Aorta (tissue), 5 donors: ENCODE measurements at places on chromosomes 2 and 18. TPM values are rescaled to one million over a fixed set of nuclear protein-coding genes. Genes with fewer than 3 reads are reported as not detected.

DNA sequence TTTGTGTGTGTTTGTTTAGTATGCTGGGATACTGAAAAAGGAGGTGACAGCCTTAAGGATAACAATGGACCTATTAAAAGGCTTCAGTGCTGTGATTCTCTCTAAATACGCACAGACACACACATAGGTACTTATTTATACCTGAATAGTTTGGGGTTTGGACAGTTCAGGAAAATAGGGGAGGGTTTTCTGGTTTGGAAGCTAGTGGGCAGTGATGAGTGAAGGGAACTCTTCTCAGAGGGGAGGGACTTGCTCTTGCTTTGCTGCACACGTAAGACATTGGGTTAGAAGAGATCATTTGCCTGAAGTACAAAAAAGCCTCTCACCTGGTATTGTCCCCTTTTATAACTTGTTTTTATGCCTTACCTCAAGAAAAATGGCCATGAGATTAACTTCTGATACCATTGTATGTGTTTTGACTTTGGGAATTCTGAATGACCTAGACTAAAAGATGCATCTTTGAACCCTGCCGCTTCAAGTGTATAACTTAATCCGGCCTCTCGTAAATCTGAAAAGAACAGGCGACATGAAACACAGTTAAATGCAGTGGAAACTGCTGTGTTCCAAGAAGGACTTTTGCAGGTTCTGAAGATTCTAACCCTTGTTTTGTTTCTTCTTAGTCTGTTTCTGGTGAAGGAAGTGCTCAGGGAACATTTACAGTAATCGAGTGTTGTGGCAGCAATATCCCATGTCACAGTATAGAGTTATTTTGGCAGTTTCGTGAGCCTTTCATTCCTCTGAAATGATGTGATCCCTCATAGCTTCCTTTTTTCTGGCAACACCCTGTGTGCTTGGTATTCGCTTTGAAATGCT is 2.5 kb downstream of the CRIM1 start:
- H3K36me3 ChIP-seq: no peaks in the 10 kb centered on the region
- peak overlapping the region; percentile 92 for H3K4me3 ChIP-seq
- DNase-seq: no peak
- H3K4me1 ChIP-seq: peaks cover 10% of the 10 kb centered on the region
- H3K27me3 ChIP-seq: no peaks in the 10 kb centered on the region

- H3K27me3 ChIP-seq: no peaks in the 10 kb centered on the region
- no peak for DNase-seq
- no peaks in the 10 kb centered on the region for H3K4me1 ChIP-seq
- H3K4me3 ChIP-seq: no peak overlapping the region
- H3K36me3 ChIP-seq: no peaks in the 10 kb centered on the region
Measured at GRCh38 chr2:151056870-151057269, 204.8 kb downstream of the RBM43 start.

- no peaks in the 10 kb centered on the region for H3K4me1 ChIP-seq
- H3K4me3 ChIP-seq: no peak overlapping the region
- H3K27me3 ChIP-seq: no peaks in the 10 kb centered on the region
- no peak for DNase-seq
- no peaks in the 10 kb centered on the region for H3K36me3 ChIP-seq
Measured at GRCh38 chr2:2061091-2061696, 269.9 kb downstream of the MYT1L start.

DNA sequence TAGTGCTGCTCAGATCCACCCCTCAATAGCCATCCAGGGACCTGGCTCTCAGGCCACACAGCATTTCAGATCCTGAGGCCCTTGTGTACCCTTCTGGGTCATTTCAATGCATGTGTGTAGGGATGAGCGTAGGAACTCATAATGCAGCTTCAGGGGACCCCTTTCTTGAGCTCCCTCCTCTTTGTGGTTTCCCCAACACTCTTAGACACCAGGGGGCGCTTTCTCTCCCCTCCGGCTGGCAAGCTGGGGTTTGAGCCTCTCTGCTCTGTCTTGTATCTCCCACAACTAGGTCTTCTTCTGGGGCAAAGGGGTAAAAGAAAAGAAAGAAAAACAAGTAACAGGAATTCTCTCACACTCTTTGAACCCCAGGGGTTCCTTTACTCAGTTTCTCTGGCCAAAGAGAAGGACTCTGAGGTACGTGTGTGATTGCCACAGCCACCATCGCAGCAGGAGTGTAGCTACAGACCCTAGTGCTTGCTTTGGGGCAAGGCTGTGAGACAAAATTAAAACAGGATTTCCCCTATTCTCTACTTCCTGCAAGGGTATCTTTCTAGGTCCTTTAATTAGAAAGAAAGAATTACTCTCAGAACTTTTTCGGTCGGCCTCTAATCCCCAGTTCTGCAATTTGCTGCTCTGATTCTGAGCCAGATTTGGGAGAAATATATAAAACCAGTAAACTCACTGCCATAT is 38.0 kb downstream of the CABYR start:
- H3K36me3 ChIP-seq: peaks cover 3% of the 10 kb centered on the region
- H3K4me3 ChIP-seq: no peak overlapping the region
- DNase-seq: peak; percentile 81
- H3K27me3 ChIP-seq: no peaks in the 10 kb centered on the region
- no peak overlapping the region for H3K27ac ChIP-seq

- H3K27ac ChIP-seq: no peak overlapping the region
- H3K4me1 ChIP-seq: no peaks in the 10 kb centered on the region
- no peak overlapping the region for H3K4me3 ChIP-seq
- H3K36me3 ChIP-seq: no peaks in the 10 kb centered on the region
- no peaks in the 10 kb centered on the region for H3K27me3 ChIP-seq
Measured at GRCh38 chr2:231038483-231039293, 1.4 kb downstream of the C2orf72 start.

DNA sequence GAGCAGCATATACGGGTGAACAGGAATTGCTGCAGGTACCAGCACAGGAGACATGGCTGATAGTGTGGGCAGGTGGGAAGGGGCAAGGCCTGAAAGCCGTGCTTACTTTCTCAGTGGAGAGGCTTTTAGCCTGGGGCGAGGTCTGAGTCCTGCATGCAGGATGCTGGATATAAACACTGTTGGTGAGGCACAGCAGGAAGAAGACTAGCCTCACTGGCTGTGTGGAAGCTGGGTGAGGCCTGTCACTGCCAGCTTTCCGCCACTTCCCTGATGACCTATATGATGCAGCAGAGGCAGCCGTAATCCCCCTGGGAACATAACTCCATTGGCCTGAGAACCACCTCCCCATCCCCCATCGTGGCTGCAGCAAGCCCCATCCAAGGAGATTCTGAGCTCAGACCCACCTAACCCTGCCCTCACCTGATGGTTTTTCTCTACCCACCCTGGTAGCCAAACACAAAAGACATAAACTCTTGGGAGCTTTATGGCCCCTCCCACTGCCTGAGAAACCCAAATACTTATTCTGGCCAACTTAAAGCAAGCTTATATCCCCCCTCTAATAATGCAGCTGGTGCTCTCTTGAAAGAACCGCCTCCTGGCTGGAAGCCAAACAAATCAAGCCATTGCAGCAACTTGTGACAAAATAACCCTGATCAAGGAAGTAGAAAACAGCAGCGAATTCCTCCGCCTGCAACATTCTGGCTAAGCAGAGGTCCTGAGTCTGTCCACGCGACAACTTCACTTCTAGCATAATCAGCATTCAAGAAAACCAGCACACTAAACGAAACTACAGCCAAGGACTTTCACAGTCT is 54.6 kb upstream of the DSC1 start:
- no peaks in the 10 kb centered on the region for H3K4me1 ChIP-seq
- H3K27me3 ChIP-seq: no peaks in the 10 kb centered on the region
- H3K36me3 ChIP-seq: no peaks in the 10 kb centered on the region
- H3K4me3 ChIP-seq: no peak overlapping the region
- no peak overlapping the region for H3K27ac ChIP-seq

DNA sequence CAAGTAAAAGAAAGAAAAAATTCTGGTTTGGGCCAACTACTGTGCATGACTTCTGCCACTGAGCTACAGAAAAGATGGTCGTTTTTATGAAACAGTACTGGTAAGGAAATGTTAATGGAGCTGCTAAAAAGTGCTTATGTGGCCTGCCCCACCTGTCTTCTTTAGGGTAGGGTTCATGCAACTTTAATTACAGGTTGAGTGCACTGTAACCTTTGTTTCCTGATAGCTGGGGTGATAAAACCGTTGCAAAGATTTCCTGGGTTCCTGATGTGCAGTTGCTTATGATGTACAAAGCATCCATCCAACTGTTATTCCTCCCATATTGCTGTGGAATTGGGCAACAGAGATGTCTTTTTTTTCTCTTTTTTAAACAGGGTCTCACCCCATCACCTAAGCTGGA is 34.3 kb upstream of the PUM2 start:
- H3K4me1 ChIP-seq: no peaks in the 10 kb centered on the region
- H3K27me3 ChIP-seq: no peaks in the 10 kb centered on the region
- H3K27ac ChIP-seq: no peak overlapping the region
- no peak for DNase-seq

DNA sequence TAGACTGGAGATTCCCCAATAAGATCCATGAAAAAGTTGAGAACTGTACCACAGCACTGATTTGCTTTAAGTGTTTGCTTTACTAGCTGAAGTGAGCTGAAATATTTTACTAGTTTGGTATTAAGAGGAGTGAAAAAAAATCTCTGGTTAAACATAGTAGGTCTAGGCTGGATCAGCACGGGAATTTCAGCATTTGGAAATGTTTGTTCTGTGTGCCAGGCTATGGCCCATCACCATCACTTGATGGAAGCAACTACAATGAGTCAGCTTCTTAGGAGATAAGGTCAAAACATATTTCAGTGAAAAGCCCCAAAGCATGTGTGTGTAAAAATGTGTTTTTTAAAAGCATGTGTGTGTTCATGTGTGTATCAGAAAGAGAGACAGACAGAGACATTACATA is 131.4 kb upstream of the DNMT3A start:
- H3K4me1 ChIP-seq: peaks cover 3% of the 10 kb centered on the region
- DNase-seq: no peak
- H3K36me3 ChIP-seq: no peaks in the 10 kb centered on the region
- H3K4me3 ChIP-seq: no peak overlapping the region

- H3K4me1 ChIP-seq: no peaks in the 10 kb centered on the region
- H3K27ac ChIP-seq: no peak overlapping the region
- peaks cover 7% of the 10 kb centered on the region for H3K36me3 ChIP-seq
- H3K27me3 ChIP-seq: no peaks in the 10 kb centered on the region
- no peak overlapping the region for H3K4me3 ChIP-seq
Measured at GRCh38 chr2:69505710-69506109, 68.5 kb upstream of the NFU1 start.

GRCh38 chr18:40006634-40007033 is 1948.4 kb upstream of the PIK3C3 start:
- DNase-seq: no peak
- no peaks in the 10 kb centered on the region for H3K4me1 ChIP-seq
- H3K4me3 ChIP-seq: no peak overlapping the region

- no peaks in the 10 kb centered on the region for H3K36me3 ChIP-seq
- no peak overlapping the region for H3K4me3 ChIP-seq
Measured at GRCh38 chr2:18630541-18630940, 41.2 kb upstream of the NT5C1B start.

DNA sequence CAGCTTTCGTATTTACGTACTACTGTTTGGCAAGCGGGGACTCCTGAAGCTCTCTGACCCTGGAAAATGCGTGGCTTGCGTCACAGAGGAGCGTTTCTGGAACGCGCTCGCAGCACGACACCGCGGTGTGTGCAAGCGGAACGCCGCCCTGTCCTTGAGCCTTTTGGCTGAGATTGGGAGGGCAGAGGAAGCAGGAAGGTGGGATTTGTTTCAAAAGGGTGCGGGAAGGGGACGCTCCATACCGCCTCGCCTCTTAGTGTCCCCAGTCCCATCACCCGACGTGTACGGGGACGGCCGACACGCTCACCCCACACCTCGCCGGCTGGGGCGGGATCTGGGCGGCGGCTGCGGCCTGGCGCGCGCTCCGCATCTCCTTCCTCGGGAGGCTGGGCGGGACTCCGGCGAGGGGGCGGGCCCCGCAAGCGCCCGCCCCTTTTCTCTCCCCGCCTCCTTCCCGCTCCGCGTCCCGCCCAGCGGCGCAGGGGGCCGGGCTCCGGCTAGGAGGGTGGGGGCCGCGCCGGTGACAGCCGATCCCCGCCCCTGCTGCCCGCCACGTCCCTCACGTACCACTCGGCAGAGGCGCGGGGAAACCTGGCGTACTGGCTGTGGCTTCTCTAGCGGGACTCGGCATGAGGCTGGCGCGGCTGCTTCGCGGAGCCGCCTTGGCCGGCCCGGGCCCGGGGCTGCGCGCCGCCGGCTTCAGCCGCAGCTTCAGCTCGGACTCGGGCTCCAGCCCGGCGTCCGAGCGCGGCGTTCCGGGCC is at the start of gene PDK1:
Gene PDK1 (plus strand): TSS at position 569 of the 762 bp plus-strand sequence. CDS start 61 bp downstream, at position 630.
- peak; percentile 95 for DNase-seq
- no peaks in the 10 kb centered on the region for H3K36me3 ChIP-seq
- no peaks in the 10 kb centered on the region for H3K4me1 ChIP-seq
- H3K27ac ChIP-seq: peak within 1 kb of the TSS; percentile 86
- H3K27me3 ChIP-seq: no peaks in the 10 kb centered on the region

GRCh38 chr2:70767699-70768589 is at the start of gene ADD2:
Gene ADD2, minus strand, starts transcription at chr2:70768200. Its CDS starts 61,792 bp downstream, at chr2:70706408.
- H3K27ac ChIP-seq: no peak within 1 kb of the TSS
- peak; percentile 74 for DNase-seq
- H3K36me3 ChIP-seq: no peaks in the 10 kb centered on the region
- no peaks in the 10 kb centered on the region for H3K27me3 ChIP-seq

- no peak overlapping the region for H3K4me3 ChIP-seq
- no peaks in the 10 kb centered on the region for H3K27me3 ChIP-seq
- H3K36me3 ChIP-seq: no peaks in the 10 kb centered on the region
- DNase-seq: peak; percentile 56
Measured at GRCh38 chr18:79518683-79519128, 123.0 kb downstream of the NFATC1 start.

- H3K4me3 ChIP-seq: no peak overlapping the region
- H3K4me1 ChIP-seq: no peaks in the 10 kb centered on the region
- no peaks in the 10 kb centered on the region for H3K36me3 ChIP-seq
- H3K27me3 ChIP-seq: no peaks in the 10 kb centered on the region
Measured at GRCh38 chr2:181674461-181674860, 5.9 kb downstream of the NEUROD1 start.

NOL4 gene
- polyA plus RNA-seq: 0.03 TPM

CRYGD gene
- polyA plus RNA-seq: not detected

CHAC2 gene
- 5.5 TPM for polyA plus RNA-seq

C2orf81 gene
- polyA plus RNA-seq: 4.5 TPM

GALNT13 gene
- 0.74 TPM for polyA plus RNA-seq
